ENCODE measurements at places on chromosomes 11 and 22. TPM values are rescaled to one million over a fixed set of nuclear protein-coding genes. Genes with fewer than 3 reads are reported as not detected.

GRCh38 chr11:1988174-1988573 lies 9.5 kb downstream of the H19 start:
- no peaks in the 10 kb centered on the region for H3K4me1 ChIP-seq
- H3K27ac ChIP-seq: no peak overlapping the region
- H3K27me3 ChIP-seq: no peaks in the 10 kb centered on the region
- no peaks in the 10 kb centered on the region for H3K36me3 ChIP-seq
- DNase-seq: no peak

DNA sequence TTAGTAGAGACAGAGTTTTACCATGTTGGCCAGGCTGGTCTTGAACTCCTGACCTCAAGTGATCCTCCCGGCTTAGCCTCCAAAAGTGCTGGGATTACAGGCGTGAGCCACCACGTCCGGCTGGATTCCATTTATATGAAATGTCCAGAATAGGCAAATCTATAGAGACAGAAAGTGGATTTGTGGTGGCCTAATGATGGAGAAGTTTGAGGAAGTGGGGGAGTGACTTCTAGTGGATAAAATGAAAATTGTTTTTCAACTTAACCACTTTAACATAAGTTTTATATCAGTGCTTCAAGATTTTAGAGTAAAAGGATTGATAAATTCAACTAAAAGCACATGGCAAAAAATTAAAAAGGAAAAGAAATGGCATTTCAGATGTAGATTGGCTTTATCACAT lies 66.2 kb downstream of the HIPK3 start:
- no peak overlapping the region for H3K4me3 ChIP-seq
- no peaks in the 10 kb centered on the region for H3K27me3 ChIP-seq
- DNase-seq: no peak
- H3K36me3 ChIP-seq: no peaks in the 10 kb centered on the region
- H3K27ac ChIP-seq: no peak overlapping the region

GRCh38 chr22:27433585-27434190 lies 367.9 kb downstream of the MN1 start:
- DNase-seq: no peak
- peaks cover 5% of the 10 kb centered on the region for H3K4me1 ChIP-seq
- no peaks in the 10 kb centered on the region for H3K36me3 ChIP-seq
- no peak overlapping the region for H3K4me3 ChIP-seq
- no peaks in the 10 kb centered on the region for H3K27me3 ChIP-seq

GRCh38 chr11:28139841-28140415 lies 31.7 kb downstream of the METTL15 start:
- no peak for DNase-seq
- H3K4me1 ChIP-seq: no peaks in the 10 kb centered on the region
- no peaks in the 10 kb centered on the region for H3K27me3 ChIP-seq

The LTO1 gene
- polyA plus RNA-seq: 15.5 TPM

The MYOD1 gene
- not detected for polyA plus RNA-seq

The PKNOX2 gene
- polyA plus RNA-seq: 10.6 TPM

The RIMBP3B gene
- polyA plus RNA-seq: not detected

Data from ovary (tissue), 10 donors.